SK-N-SH treated with all-trans-retinoic acid at 6 μM for 48 hours (cell line): ENCODE measurements at places on chromosomes 2 and 18.

DNA sequence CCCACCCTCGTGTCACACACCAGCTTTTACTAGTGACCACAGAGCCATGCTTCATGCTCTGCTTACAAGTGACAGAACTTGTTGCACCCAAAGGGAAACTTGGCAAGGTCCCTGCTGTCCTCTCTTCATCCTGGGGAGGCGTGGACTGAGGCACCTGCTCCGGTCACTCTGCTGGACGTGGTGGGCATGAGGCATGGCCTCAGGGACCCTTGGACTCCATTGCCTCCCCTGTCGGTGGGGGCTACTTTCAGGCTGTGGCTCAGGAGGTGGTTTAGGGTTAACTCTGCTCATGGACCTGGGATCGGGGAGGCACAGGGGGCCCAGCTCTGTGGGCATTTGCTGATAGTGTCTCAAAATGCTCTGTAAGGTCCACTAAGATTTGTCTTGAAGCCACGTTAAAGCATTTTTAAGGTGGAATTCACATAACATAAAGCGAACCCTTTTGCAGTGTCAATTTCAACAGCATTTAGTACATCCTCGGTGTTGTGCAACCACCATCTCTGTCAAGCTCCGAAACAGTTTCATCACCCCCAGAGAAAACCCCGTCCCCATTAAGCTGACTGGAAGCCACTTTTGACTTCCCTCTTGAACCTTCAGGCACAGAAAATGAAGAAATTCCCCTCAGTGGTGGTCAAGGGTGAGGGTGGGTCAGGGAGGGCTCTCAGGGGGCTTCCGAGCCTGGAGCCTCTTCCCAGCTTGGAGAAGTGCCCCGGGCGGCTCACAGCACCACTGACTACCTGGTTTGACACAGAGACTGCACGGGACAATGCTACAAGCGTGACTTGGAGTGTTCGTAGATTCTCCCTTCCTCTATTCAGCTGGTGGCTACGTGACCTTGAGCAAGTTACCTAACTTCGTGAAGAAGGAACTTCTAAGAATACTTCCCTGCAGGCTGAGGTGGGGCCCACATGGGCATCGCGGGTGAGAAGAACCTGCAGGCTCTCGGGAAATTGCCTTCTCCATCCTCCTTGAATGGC is 100.0 kb upstream of the HDAC4 start:
- no peak for ATAC-seq

DNA sequence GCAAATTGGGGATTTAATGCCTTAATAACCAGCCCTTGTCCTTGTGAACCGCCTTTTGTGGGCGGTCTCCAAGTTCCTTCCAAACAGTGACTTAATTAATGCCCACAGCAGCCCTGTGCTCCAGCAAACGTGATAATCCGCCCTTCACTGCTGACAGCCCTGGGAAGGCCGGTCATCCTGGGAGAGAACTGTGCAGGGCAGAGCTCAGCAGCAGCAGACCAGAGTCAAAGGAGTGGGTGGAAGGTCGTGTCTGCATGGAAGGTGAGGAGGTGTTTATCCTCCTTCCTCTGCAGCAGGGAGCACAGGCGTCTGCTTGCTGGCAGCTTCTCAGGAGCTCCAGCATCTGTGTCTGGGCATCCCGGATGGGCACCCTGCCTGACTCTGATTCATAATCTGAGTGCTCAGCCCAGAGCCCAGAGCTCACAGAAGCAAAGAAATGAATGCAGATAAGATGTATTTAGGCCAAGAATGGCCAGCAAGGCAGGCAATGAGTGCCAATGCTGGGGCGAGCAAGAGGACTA is 270.0 kb upstream of the PXDN start:
- ATAC-seq, result peak; percentile 71

GRCh38 chr2:62370321-62371250 is 135.4 kb downstream of the TMEM17 start:
- no peak for ATAC-seq

DNA sequence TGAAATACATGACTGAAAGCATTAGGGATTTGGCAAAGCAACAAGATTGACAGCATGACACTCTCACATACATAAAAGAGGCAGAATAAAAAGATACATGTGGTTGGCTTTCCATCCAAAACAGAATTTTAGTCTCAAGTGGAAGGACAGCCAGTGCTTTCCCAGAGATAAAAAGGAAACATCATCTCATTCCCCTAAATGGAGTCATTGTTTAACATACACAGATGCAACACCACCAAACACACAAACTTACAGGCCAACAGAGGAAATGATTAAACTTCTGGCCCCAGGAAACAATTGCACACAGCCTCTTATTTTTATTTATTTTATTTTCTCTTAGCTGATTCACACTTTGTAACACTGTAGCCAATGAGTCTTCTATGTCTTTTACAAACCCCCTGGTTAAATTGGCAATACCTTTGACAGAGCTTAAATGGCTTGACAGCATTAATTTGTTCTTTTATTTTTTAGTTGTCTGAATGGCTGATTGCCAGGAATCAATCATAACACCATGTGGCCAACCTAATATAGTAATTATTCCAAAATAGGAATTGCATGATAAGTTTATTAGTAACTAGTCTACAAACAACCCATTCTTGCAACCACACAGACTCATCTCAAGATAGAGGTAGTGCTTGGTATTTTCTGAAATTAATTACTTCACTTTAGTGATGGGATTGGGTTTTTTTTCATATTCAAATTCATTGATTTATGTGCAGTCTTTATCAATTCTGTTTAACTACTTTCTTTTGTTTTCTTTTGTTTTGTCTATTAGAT is 190.5 kb downstream of the RND3 start:
- no peak for ATAC-seq

- ATAC-seq, result peak; percentile 43
Measured at GRCh38 chr18:23225503-23225902, 90.2 kb downstream of the CABLES1 start.

GRCh38 chr2:196291873-196292800 is 120.8 kb upstream of the STK17B start:
- no peak for ATAC-seq

DNA sequence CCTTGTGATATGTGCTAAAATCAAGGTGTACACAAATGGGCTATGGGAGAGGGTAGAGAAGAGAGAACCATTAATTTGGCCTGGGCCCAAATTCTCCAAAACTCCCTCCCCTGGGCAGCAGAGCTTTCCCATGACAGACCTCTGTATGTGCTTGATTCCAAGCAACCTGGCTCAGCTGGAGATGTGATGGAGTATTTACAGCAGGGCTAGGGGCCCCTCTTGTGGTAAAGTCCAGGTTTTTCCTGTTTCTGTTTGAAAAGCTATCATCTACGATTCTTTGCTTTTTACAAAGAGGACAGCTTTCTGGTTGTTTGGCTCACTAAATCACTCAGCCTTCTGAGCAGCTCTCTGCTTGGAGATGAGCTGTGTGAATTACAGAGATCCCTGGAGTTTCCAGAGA is 40.3 kb downstream of the KCNS3 start:
- ATAC-seq, result no peak

- no peak for ATAC-seq
Measured at GRCh38 chr18:72155327-72155726, 388.8 kb downstream of the CBLN2 start.

- no peak for ATAC-seq
Measured at GRCh38 chr2:118050974-118051373, 37.1 kb upstream of the CCDC93 start.

- no peak for ATAC-seq
Measured at GRCh38 chr18:44265437-44265836, 415.3 kb upstream of the SETBP1 start.

- ATAC-seq, result peak; percentile 52
Measured at GRCh38 chr2:157261199-157261782, 3.8 kb downstream of the GALNT5 start.

DNA sequence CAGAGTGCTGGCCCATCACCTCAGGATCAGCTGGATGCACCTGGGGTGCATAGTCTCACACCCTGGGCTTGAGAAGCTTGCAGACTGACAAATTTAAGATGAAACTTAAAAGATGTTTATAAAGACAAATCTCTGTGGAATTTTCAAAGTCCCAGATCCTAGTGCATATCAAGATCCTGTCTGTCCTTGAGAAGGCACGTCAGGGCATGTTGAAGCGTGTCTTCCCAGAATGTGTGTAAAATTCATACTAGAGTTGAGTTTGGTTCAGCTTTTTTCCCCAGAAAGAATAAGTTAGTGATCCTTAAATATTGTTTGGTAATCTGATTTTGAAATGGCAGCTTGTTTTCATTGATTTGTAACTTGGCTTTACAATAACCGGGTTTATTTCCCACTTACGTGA is 27.5 kb downstream of the INSIG2 start:
- no peak for ATAC-seq

DNA sequence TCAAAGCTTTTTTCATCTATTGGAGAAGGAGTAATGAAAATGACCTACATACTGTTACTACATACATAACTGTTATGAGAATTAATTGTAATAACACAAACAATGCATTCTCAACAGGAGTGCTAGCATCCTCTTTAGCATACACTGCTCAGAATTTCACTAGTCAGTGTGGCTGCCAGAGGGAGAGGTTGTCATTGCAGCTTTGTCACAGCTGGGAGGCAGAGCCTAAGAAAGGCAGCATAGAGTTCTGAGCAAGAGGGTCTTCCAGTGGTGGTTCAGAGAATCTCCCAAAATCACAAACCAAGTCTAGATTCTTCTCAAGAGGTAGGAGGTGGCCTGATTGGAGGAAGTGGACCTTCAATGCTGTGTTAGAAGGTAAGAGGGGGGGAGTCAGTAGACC is 286.7 kb upstream of the CYRIA start:
- ATAC-seq, result no peak

DNA sequence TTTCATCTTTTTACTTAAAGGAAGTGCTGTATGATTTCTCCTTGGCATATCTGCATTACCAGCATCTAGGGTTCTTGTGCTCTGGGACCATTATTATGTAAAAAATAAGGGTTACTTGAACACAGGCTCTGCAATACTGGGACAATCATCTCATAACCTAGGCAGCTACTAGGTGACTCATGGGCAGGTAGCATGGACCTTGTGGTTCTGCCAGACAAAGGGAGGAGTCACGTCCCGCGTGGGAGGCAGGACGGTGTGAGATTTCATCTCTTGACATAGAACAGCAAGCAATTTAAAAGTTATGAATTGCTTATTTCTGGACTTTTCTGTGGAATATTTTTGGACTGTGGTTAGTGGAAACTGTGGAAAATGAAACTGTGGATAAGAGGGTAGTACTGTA is 34.1 kb downstream of the ASAP2 start:
- no peak; the same call in 2 of the 3 replicates for ATAC-seq

DNA sequence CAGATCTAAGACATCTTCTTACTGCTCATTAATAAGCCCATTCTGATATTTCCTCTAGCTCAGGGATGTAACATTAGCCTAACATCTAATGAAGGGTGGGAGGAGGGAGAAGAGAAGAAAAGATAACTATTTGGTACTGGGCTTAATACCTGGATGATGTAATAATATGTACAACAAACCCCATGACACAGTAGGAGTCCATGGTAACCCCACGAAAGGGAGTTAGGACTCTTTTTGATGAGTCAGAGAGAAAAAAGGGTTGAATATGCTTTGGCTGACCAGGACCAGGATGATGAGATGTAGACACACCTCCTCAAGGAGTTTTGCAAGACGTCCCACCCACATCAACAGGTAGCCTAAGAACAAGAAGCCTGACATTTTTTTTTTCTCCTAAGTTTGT is 34.4 kb upstream of the DLX2 start:
- ATAC-seq, result no peak

GRCh38 chr2:65103013-65103715 is 26.7 kb downstream of the RAB1A start:
- ATAC-seq, result no peak

DNA sequence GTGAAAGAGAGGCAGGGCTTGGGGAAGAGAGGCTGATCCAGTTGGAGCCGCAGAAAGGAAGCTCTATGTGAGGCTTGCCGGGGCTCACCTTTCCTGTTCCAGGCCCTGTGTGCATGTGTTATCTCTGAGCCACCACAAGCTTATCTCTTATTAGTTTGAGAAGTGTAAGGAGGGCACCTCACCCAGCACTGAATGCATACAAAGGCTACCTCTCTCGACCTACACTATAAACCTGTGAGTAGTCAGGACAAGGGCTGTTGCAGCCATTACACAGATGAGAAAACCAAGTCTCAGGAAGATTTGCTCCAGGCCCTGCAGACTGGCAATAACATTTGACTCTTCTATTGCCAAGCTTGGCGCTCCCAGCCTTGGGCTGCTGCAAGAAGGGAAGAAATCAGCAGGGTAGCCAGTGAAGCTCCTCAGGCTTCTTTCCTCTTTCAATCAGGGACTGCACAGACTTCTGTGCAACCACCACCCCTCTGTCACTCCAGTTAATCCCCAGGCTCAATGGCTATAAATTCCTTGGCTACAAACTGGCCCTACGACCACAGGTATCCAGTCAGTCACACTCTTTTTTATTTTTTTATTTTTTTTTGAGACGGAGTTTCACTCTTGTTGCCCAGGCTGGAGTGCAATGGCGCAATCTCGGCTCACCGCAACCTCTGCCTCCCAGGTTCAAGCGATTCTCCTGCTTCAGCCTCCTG is 73.8 kb downstream of the CLHC1 start:
- no peak for ATAC-seq

DNA sequence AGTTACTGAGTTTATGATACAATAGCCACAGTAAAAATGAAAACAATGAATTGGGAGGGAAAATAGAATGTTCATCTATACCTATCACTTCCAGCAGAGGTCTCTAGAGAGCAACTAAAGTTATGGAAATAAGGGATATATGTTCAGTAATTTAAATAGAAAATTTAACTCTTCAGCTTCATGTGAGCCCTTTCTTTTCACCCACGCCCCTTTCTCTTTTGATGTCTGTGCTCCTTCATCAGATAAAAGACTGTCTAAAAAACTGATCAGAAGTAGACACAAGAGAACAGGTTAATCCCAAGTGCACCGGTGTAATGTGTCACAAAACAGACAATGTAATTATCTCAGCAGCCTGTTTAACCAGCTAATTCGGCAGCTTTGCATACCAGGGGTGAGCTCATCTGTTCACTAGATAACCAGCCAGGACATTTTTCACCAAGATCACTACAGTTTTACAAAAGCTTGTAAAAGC is 238.5 kb upstream of the ERBB4 start:
- ATAC-seq, result peak; percentile 77

GRCh38 chr2:64328756-64329155 is 125.2 kb upstream of the LGALSL start:
- ATAC-seq, result no peak

- ATAC-seq, result no peak
Measured at GRCh38 chr2:169143998-169144397, 74.6 kb downstream of the DHRS9 start.

- no peak for ATAC-seq
Measured at GRCh38 chr2:108586631-108587030, 52.4 kb downstream of the LIMS1 start.
